ENCODE measurements at places on chromosomes 13 and 19.
A peak's percentile ranks its signal among the peaks of the same experiment; 100 is the strongest.

DNA sequence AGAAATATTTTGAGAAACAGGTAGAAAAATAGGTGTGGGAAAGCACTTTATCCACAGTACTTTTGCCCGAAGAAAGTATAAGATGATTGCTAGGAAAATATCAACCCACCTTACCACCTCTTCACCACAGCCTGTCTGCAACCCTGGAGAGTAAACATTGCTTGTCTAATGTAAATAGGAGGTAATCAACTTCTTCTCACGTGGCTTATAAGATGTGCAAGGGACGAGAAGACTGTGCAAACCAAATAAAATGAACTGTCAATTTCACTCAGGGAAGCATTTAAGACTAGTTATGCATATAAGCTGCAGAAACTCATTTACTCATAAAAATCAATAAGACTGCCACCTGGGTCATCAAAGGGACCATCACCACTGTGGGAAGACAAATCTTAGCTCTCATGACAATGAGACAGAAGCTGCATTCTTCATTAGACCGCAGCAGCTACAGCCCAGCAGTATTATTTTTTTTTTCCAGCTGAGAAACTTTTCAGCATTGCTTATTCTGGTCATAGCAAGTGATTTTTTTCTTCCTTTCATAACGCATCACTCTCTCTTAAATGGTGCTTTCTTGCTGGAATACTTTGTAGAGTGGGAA lies 807.7 kb upstream of the GPC6 start:
- DNase-seq: no peak

- DNase-seq: no peak
Observed at GRCh38 chr13:106161146-106161545, 374.3 kb downstream of the EFNB2 start.

DNA sequence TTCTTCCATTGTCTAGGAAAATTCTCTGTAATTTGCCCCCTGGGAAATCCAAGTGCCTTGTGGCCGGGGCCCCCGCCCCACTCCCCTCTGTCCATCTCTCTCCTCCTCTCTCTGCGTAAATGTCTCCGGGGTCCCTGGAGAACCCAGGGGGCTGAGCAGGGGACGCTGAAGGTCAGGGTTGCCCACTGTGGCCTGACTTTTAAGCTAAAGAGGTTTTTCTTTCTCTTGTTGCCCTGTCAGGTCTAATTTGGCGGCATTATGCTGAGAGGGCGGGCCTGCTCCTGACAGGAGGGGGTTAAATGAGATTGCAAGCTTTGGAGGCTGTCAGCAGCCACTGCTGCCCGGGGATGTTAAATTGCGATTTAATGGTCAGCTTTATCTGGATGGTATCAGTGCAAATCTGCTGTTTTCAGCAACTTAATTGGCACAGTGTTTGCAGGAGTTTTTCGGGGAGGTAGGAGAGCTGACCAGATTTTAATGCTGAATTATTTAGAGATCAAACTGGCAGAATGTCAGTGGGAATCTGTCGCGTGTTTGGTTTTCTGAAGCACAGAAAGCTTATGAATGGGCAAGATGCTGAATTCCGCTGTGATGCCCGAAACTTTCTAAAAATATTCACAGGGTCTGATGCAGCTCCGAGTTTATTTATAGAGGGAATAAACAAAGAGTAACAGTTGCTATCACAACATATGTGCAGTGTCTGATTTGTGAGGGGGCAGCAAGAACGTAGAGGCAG lies 93.2 kb upstream of the SOX1 start:
- DNase-seq: no peak

DNA sequence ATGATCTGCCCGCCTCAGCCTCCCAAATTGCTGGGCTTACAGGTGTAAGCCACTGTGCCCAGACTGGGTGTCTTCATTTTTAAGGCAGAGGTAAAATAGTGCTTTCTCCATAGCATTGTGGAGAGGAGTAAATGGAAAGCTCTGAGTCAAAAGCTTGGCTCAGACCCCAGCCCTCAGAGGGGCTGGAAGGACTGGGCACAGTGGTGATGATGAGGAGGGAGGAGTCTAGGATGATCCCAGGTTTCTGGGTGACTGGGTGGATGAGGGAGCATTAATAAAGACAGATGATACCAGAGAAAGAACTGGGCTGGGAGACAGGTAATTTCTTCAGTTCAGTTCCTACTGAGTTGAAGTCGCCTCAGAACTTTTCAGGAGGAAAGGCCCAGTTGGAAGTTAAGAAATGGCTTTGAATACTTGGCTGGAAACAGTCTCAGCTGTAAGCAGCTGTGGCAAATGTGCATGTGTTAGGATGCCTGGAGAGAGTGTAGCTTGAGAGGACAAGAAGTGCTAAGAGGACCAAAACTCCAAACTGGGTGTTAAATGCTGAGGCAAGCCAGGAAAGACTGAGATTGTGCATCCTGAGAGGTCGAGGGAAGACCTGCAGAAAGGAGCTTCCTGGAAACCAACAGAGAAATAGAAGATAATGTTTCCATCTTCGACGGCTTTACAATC lies 37.1 kb upstream of the MEDAG start:
- DNase-seq: no peak

DNA sequence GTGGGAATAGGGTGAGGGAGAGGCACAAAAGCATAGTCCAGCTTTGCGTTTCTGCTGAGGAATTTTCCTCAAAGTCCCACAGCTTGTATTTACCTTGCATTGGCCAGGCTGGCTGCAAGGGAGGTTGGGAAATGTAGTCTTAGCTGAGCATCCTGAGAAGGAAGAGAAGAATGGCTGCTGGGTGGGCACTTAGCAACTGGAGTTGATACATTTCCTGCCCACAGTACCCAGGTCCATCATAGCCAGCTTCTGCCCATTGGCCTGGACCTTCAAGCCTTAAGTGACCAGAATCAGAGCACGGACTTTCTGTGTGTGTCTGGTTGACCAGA lies 112.4 kb downstream of the SIPA1L3 start:
- no peak for DNase-seq

DNA sequence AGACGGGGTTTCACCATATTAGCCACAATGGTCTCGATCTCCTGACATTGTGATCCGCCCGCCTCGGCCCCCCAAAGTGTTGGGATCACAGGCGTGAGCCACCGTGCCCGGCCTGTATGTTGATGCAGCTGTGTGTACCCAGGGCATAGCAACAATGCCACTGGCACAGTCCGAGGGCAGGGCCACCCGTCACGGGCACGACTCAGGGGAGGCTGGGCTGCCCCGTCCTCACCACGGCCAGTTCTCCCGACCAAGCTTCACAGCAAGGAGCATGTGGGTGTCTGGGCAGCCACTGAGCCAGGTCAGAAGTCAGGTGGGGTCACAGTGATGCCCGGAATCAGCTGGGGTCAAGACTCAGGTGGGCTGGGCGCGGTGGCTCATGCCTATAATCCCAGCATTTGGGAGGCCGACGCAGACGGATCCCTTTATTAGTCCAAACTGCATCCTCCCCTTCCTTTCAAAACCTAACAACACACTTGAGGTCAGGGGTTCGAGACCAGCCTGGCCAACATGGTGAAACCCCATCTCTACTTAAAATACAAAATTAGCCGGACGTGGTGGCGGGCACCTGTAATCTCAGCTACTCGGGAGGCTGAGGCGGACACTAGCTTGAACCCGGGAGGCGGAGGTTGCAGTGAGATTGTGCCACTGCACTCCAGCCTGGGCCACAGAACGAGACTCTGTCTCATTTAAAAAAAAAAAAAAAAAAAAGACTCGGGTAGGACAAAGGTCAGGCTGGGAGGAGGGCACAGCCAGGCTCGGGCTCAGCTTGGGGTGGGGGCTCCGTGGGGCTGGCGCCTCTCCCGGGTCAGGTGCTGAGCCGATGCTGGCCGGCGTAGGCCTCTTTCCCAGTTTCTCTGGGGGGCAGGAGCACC lies 1.2 kb upstream of the CDC34 start:
- no peak for DNase-seq

DNA sequence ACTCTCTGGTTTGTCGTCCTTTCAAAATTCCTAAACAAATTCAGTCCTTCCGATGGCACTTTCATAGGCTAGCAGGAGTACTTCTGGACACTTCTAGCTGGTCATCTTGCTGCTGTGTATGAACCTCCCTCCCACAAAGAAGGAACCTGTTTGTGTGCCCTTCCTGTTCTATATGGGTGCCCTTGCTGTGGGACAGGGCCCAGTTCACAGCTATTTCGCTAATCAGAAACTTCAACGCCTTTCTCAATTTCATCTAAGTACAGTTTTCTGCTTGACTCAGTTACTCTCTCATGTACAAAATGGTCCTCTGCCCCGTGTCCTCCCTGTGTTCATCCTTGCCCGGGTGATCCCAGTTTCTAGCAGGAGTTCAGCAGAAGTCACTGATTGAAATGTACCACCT lies 96.1 kb downstream of the STARD13 start:
- no peak for DNase-seq

DNA sequence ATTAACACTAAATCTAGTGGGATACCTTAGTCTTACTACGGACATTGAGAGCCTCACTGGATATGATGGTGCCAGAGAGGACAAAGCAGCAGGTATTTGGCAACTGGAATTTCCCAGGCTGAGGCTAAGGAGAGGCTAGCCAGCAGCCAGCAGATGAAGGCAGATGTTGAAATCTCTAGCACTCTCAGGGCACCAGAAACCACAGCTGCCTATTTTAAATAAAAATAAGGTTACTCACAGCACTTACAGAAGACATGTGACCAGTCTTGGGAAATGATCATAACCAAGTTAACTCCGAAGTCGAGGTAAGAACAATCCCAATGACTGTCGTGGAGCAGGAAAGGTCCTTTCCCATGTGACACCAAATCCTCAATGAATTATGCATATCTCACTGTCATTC lies 1726.0 kb downstream of the EFNB2 start:
- no peak for DNase-seq

- no peak for DNase-seq
Observed at GRCh38 chr13:46536341-46536740, 16.6 kb upstream of the LRCH1 start.

DNA sequence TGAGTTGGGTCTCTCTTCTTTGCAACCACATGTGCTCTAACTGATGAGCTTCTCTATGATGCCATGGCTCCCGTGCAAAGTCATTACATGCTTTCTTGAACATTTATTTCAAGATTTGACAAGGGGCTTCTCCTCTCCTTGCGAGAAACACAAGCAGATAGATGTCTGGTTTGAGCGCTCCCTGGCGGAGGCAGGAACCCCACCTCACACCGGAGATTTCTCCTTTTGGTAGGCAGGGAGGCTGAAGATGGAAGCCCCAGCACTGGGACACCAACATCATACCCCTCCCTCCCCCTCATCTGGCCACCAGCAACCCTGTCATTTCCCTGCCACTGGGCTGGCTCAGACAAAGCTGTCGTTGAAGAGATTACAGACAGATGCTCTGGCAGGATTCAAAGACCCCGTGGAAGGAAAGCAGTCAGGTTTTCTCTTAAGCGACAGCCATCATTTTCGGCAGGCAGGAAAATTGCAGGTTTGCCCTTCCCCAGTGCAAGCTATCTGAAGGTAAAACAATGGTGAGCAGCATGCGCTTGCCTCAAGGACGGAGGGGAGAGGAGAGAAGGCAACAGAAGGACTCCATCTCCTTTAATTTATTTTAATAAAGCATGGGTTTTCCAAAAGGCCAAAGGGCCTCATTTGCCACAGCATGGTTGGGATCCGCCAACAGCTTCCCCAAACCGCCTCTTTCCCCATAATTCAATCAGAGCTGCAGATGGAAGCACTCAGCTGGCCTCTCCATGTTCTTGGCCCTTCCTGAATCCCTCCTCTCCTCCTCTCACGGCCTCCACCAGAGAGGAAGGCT lies 344.1 kb upstream of the TSHZ3 start:
- DNase-seq: peak; percentile 40

GRCh38 chr19:19860756-19861390 lies 4.8 kb upstream of the ZNF253 start:
- no peak for DNase-seq

DNA sequence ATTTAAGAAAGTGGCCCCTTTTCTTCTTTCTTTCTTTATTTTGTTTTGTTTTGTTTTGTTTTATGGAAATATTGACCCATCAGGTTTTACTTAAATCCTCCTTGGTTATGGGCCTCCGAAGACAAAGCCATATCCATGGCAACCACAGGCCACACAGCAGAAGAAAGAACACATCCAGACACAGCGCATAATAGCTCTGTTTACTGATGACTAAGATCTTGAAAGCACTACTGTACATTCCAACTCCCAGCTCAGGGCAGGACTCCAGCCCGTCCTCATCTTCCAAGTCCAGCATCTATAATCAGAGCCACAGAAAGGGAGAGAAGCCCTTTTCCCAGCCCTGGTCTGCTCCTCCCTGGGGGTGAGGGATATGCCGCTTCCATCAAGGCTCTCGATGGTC lies 84.3 kb downstream of the NUFIP1 start:
- DNase-seq: no peak

DNA sequence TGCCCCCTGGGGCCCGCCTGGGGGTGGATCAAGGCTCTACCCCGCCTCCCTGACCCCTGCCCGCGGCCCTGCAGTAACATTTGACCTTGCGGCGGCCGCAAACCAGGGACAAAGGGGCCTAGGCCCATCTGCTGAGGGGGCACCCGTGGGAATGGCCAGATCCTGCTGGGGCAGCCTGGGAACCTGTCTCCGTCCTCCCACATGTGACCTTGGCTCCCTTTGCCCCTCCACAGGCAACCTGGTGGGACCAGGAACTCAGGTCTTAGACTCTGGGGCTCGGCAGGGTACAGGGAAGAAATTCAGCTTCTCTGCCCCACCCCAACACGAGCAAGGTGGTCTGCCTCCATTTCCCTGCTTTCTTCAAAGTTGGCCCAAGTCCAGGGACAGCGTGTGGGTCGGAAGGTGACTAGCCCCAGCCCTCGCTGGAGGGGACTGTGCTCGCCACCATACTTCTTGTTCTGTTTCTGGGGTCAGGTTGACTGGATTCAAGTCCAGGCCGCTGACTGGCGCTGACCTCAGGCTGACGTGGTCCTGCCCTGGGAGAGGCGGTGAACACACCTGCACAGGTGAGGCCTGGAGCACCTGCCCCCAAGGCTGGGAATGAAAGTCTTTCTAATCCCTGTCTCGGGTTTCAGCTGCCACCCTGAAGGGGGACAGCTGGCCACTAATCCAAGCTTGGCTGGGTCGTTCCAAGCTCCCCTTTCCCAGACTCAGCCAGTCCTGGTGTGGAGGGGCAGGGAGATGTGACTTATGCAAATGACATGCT lies 2.5 kb upstream of the NR2F6 start:
- peak; percentile 95 for DNase-seq
